ENCODE measurements at places on chromosomes 5 and 9.
A peak's percentile ranks its signal among the peaks of the same experiment; 100 is the strongest.

- H3K4me3 ChIP-seq: no peak overlapping the region
- peaks cover 49% of the 10 kb centered on the region for H3K4me1 ChIP-seq
- no peak for DNase-seq
- H3K27ac ChIP-seq: peak overlapping the region; percentile 29
These were observed 225.0 kb downstream of the AOPEP start for GRCh38 chr9:94951324-94952135.

- H3K36me3 ChIP-seq: no peaks in the 10 kb centered on the region
- H3K4me1 ChIP-seq: peaks cover 14% of the 10 kb centered on the region
- no peak overlapping the region for H3K27ac ChIP-seq
- no peaks in the 10 kb centered on the region for H3K27me3 ChIP-seq
These were observed 50.8 kb downstream of the FXN start for GRCh38 chr9:69086312-69086711.

GRCh38 chr5:138663009-138663408 lies 87.8 kb upstream of the HSPA9 start:
- H3K27ac ChIP-seq: peak overlapping the region; percentile 12
- peaks cover 43% of the 10 kb centered on the region for H3K4me1 ChIP-seq
- peak; percentile 40 for DNase-seq
- H3K36me3 ChIP-seq: no peaks in the 10 kb centered on the region

DNA sequence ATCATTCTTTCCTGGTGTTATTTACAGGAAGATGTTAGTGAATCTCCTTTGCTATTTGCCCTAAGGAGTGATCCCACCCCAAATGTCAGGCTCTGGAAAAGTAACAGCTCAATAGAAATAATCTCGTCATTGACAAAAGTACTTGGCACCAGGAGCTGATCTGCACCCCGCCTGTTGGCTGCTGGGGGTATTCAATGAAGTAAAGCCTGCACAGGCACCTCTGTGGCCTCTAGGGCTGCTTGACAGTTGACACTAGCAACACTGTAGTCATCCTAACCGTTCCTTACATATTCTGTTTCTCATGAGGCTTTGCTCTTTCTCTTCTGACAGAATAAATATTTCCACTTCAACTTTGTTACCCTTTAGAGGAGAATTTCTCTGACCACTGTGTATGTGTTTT lies 103.4 kb downstream of the DOCK2 start:
- no peak overlapping the region for H3K27ac ChIP-seq
- H3K4me1 ChIP-seq: no peaks in the 10 kb centered on the region
- H3K36me3 ChIP-seq: no peaks in the 10 kb centered on the region
- no peak overlapping the region for H3K4me3 ChIP-seq
- no peak for DNase-seq

DNA sequence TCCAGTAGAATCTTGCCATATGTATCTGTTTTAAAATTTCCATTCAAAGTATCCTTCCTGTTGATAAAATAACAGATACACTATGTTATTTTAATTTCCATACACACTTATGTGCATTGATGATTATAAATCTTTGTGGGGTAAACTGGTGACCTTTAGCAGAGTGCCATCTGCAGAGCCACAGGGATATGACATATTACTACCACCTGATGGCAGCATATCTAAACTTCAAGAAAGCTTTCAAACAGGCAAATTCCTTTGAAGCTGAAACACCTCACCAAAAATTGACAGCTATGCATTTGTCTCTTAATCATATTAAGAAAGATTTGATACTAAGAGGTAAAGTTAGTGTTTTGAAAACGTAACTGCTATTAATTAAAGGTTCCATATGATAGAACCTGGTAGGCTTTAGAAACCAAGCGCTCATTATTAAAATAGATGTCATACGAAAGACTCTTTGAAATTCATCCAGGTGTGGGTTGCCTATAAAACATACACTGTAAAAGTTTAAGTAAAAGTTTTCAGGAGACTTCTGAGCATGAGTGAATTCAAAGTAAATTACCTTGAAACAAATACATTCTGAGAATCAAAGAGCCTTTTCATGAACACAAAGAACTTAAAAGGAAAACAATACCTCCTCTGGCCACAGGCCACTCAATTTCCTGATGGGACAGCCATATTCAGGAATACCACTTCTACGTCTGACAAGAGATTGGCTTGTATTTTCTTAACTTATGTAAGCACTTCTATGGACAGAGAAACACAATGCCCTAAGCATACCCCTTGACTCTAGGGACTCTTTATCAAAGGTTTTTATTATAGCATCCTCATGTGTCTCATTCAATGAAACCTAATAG lies 93.3 kb downstream of the KIAA0825 start:
- no peak overlapping the region for H3K4me3 ChIP-seq
- no peak overlapping the region for H3K27ac ChIP-seq

DNA sequence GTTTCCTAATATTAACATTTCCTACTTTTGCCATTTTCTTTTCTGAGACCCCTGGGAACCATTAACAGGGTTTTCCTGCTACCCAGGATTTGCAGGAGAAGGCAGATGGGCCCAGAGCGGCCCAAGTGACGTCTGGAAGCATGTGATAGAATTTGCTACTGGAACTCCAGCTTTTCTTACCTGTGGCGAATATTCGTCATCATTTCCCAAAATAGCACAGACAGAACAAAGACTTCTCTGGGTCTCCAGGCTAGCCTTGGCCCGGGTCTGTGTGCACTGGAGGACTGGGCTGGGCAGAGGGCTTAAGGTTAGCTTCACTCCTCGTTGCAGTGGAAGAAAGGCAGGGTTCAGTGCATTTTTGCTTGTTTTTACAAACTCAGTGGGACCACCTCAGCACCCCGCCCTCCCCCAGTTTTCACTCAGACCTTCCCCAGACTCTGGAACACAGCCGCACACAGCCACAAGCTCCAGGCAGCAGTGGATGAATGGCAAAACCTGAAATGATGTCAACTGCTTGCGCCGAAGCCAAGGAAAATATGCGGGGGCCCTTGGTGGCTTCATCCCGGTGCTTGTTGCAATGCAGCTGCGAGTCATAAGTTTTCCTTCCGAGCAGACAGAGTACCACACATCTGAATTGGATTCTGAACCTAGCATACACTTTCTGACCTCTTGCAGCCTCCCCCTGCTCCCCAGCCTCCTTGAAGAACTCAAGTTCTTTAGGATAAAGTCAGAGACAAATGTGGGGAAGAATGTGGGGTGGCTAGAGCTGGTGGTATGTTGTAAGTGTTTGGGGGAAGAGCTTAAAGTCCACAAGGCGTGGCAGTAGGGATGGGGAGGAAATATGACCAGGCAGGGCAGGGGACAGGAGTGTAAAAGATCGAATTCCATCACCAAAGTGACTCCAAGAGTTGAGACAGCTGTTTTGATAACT lies 586.0 kb downstream of the CCDC171 start:
- no peak overlapping the region for H3K27ac ChIP-seq
- DNase-seq: no peak
- no peak overlapping the region for H3K4me3 ChIP-seq
- peaks cover 3% of the 10 kb centered on the region for H3K27me3 ChIP-seq

- no peak overlapping the region for H3K27ac ChIP-seq
- H3K27me3 ChIP-seq: no peaks in the 10 kb centered on the region
- H3K4me1 ChIP-seq: peaks cover 2% of the 10 kb centered on the region
- no peak overlapping the region for H3K4me3 ChIP-seq
These were observed 161.7 kb upstream of the CDH12 start for GRCh38 chr5:23014825-23015224.

- DNase-seq: no peak
- H3K27me3 ChIP-seq: no peaks in the 10 kb centered on the region
- H3K36me3 ChIP-seq: no peaks in the 10 kb centered on the region
- no peak overlapping the region for H3K27ac ChIP-seq
- H3K4me3 ChIP-seq: no peak overlapping the region
These were observed 1434.5 kb upstream of the CDH6 start for GRCh38 chr5:29758986-29759421.

DNA sequence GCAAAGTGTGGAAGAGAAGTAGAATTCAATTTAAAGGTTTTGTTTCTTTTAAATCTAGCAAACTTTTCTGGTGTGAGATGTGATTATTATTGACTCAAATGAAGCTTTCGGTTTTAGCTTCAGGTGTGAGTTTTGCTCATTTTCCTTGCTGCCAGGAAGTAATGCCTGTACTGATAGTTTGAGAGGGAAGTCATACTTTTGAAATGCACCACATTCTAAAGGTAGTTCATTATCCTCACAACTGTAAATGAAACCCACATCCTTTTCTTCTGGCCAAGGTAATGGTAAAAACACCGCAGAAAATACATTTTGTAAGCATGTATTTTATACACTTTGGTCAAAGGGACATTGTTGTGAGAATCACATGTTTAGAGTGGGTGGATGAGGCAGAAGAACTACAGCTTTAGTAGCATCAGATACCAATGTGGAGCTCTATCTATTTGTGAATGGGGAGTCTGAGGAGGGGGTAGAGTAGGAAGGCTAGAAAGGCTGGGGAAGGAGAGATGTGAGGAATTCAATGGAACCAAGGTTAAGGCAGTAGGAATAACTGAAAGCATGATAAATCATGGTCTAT lies 167.0 kb upstream of the CDKN2B start:
- H3K27me3 ChIP-seq: no peaks in the 10 kb centered on the region
- H3K4me1 ChIP-seq: no peaks in the 10 kb centered on the region
- no peak for DNase-seq

GRCh38 chr5:11909471-11909870 lies 5.2 kb upstream of the CTNND2 start:
- no peak overlapping the region for H3K4me3 ChIP-seq
- H3K36me3 ChIP-seq: no peaks in the 10 kb centered on the region
- no peak overlapping the region for H3K27ac ChIP-seq
- DNase-seq: no peak
- H3K4me1 ChIP-seq: peaks cover 2% of the 10 kb centered on the region

DNA sequence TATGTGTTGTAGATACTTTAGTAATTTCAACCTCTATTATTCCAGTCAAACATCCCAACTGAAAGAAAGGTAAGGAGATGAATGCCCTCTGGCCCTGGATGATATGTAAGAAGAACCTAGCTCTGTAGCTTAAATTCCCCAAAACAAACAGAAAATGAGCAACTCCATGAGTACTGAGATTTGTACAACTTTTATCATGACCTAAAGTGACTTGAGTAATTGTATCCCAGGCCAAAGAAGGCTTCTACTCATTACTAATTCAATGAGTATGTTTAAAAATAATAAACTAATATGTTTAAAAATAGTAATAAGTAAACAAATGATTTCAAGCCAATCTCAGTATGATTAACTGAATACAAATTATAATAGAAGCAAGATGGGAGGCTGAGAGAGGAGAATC lies 414.0 kb upstream of the ACTBL2 start:
- H3K4me3 ChIP-seq: no peak overlapping the region
- no peaks in the 10 kb centered on the region for H3K4me1 ChIP-seq
- H3K27ac ChIP-seq: no peak overlapping the region
- DNase-seq: no peak
- H3K36me3 ChIP-seq: no peaks in the 10 kb centered on the region

DNA sequence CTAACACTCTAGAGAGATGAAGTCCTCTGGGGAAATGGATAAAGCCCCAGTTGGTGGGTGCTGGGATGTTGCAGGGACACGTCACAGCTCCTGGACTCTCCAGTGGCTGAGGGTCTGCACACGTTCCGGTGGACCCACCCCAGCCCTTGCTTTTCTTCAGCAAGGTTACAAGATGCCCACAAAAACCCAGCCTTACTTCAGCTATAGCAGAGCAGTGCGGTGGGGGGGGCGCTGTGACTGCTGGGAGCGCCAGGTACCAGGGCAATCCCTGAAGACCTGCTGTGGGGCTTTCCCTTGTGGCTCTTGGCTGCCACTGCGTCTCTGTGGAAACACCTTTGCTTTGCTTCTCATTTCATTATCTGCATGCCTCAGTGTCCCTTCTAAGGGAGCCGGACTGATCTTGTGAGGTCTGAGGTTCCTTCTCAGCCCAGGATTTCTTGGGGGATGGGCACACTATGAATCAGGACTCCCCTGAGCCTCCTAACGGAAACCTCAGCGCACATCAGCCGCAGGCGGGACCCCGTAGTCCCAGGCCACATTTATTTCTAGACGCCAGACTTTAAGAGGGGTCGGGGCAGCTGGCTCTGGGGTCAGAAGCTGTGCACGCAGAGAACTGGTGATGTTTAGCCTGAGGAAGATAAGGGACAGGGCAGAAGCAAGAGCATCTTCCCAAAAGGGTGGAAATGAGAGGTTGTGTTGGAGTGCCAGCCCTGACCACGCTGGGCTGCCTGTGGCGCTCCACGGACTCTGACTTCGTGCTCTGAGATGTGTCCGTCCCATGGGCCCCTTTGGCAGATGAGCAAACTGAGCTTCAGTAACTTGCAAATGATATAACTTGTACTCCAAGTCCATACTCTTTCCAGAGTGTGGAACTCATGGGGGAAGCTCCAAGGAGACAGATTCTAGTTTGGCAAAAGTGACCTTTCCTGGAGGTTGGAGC lies 106.8 kb downstream of the WNK2 start:
- H3K4me1 ChIP-seq: peaks cover 9% of the 10 kb centered on the region
- no peaks in the 10 kb centered on the region for H3K27me3 ChIP-seq

- H3K27ac ChIP-seq: no peak overlapping the region
- DNase-seq: no peak
- H3K27me3 ChIP-seq: no peaks in the 10 kb centered on the region
- H3K4me3 ChIP-seq: no peak overlapping the region
These were observed 90.5 kb downstream of the ADAMTS12 start for GRCh38 chr5:33801292-33801691.
